Activated CD4-positive, alpha-beta T cell treated with anti-CD3 and anti-CD28 coated beads for 24 hours (primary cell): ENCODE measurements at places on chromosomes 2 and 18.

DNA sequence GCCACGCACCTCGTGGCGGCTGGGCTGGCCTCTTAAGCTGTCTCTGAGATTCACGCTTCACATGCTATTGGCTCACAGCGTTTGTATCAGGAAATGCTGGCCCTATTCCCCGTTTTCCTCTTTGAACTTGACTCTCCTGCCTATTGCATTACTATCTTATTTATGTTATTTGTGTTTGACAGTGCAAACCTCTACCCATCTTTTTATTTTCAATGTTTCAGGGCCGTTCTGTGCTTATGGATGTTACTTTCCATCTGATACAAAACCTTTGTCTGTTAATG, 149.9 kb upstream of the TWIST2 start:
- DNase-seq: no peak

GRCh38 chr2:14348247-14348646, 284.3 kb upstream of the LRATD1 start:
- DNase-seq: no peak

- DNase-seq: no peak
These were observed 21.2 kb downstream of the RTP5 start for GRCh38 chr2:241890524-241891235.

DNA sequence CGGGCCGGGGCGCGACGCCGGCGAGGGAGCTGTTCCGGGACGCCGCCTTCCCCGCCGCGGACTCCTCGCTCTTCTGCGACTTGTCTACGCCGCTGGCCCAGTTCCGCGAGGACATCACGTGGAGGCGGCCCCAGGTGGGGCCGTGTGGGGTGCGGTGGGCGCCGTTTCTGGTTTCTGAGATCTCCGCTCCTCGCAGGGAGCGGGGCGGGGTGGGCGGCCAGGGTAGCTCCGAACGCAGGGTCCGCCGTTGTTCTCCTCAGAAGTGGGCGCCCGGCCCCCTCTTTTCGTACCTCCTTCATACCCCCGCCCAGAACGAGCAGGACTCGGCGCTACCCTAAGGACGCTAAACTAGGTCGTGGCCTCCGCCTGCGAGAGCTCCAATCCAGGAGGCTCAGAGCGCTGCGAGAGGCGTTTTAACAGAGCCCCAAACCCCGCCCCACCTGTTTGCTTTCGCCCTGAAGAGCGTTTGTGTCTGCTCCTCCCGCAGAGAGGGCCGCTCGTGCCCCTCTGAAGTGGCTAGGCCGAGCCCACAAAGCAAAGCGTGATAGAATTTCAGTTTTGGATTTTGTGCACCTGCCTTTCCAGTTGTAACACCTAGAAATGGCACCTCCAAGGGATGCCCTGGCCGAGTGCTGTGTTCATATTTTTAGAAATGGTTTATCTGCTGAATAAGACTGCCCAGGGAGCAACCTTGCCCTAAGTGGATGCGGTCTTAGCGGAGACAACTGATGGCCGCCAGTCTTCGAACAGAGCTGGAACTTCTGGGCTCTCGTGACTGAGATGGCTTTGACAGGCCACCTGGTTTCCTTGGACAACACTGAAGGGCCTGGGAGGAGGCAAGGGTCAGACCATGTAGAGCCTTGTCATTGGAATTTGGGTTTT, 626 bp downstream of the CAPN10 start:
- DNase-seq: no peak

- DNase-seq: no peak
These were observed 109.6 kb downstream of the MEP1B start for GRCh38 chr18:32299484-32299883.

DNA sequence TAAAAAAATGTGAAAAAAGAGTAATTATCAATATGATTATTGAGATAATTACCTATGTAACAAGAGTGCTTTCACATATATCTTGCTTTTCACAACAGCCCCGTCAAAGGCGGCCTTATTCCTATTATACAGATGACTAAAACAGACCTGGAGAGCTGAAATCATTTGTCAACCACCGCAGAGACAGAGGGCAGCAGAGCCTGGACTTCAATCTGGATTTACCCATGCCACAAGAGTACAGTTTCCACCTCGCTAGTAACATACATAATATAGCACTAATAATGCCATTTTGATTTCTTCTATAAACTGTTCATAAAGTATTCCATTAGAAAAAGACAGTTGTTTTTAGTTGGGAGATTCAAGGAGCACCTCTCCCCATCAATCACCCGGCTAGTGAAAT, 121.8 kb downstream of the EPB41L3 start:
- DNase-seq: no peak

- DNase-seq: no peak
These were observed 68.8 kb downstream of the RAPGEF4 start for GRCh38 chr2:172804423-172804822.

DNA sequence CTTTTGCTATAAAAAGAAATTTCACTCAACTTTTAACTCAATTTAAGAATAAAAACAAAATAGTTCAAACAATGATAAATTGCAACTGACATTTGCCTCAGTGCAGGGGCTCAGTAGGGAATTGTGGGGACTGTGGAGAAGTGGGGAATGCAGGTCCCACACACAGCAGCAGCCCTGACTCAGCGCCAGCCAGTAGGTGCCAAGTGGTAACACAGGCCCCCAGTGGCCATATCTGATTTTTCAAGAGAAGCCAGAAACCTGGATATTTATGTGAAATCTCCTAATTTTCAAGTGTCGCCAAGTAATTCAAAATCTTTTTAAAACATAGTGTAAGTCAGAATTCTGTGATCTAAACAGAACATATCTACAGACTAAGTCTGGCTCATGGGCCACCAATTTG, 186.3 kb downstream of the EN1 start:
- no peak for DNase-seq

- no peak for DNase-seq
These were observed 50.5 kb downstream of the USP37 start for GRCh38 chr2:218517434-218518206.

GRCh38 chr18:55354795-55355194, 233.2 kb downstream of the TCF4 start:
- no peak for DNase-seq

- DNase-seq: no peak
These were observed 479.7 kb downstream of the PARD3B start for GRCh38 chr2:205024822-205025518.

GRCh38 chr2:15893689-15894480, 46.5 kb upstream of the MYCN start:
- DNase-seq: no peak

DNA sequence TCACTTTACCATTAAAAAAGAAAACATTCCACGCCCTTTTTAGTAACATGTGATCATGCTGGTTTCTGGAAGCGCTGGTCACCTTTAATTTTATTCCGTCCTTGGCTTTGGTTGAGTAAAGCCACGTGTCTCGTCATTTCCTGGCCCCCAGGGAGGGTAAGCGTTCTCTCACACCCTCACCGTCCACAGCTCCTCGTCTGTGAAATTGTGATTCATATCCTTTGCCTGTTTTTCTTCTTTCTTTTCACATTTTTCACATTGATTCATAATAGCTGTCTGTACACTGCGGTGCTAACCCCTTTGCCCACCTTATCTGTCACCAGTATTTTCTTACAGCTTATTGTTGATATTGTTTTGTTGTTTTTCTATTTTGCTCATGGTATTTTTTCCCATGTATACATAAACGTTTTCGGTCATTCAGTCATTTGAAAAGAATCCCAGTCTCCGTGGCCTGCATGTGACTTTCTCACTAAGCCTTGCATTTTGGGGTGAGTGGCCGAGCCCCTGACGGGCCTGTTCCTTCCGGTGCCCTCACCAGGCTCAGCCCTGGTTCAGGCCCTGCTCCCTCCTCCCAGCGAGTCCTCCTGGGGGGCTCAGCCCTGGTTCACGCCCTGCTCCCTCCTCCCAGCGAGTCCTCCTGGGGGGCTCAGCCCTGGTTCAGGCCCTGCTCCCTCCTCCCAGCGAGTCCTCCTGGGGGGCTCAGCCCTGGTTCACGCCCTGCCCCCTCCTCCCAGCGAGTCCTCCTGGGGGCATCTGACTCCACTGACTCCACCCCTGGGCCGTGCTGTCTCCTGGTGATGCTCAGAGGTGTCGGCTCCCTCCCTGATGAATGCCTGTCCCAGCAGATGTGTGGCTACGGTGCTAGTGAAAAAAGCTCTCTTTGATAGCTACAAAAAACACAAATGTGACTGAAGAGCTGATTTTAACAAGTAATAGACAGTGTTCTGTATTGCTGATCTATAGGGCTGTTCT, 249.7 kb upstream of the PXDN start:
- DNase-seq: no peak

DNA sequence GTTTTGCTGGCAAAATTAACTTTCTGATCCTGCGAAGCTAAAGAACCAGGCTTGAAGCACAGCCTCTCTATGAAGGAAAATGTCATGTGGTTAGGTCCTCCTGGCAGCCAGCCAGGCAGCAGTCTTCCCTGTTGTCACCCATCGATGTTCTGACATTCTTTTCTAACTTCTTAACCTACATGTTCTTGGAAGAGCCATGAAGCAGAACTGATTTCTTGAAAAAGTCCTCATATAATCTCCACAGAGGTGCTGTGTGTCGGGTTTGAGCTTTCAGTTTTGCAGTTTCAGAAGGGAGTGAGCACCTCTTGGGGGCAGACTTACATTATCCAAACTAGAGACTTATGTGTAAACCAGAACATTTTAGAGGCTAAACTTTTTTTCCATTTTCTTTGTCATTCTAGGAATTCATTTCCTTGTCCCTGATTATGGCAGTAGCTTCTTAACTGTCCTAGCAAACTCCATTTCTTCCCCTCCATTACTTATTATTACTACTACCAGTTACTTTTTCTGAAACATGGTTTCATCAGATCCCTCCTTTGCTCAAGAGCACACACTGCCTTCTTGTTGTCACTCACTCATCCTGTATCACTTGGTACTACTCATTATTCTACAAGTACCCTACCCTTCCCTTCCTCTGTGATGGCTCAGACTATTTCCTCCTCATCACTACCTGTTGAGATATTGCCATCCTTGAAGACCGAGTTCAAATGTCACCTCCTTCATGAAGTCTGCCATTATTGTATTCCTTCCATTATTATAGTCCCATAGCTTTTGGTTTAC, 31.1 kb downstream of the DOK1 start:
- DNase-seq: no peak

DNA sequence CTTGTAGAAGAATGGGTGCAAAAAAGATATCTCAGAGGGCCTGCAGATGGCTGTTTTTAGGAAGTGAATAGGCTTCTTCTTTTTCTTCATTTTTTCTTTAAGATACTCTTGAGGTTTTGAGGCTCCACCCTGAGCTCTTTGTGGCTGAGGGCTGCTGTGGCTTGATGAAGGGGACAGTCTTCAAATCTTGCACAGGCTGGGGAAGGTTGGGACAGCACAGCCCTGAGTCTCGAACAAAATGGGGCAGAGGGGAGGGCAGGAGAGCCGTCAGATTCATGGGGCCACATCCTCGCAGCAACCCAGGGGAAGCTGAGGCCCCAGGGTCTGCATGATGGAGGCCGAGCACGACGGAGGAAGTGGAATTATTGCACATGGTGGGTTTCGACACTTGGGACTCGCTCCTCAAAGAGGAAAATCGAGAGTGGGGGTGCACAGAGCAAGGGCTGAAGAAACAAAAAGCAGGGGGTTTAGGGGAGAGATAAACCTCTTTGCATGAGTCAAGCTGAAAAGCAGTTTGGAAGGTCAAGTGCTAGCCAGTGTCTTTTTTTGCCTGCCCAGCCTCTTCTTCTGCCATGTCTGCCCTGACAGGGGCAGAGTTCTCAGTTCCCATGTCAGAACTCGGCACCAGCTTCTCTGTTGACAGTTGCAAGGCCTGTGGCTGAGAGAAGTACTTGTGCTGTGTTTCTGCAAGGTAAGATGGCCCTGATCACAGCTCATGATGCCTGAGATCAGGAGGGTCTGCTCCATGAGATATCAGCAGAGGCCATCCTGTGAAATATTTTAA, 19.5 kb downstream of the INPP4A start:
- DNase-seq: no peak

DNA sequence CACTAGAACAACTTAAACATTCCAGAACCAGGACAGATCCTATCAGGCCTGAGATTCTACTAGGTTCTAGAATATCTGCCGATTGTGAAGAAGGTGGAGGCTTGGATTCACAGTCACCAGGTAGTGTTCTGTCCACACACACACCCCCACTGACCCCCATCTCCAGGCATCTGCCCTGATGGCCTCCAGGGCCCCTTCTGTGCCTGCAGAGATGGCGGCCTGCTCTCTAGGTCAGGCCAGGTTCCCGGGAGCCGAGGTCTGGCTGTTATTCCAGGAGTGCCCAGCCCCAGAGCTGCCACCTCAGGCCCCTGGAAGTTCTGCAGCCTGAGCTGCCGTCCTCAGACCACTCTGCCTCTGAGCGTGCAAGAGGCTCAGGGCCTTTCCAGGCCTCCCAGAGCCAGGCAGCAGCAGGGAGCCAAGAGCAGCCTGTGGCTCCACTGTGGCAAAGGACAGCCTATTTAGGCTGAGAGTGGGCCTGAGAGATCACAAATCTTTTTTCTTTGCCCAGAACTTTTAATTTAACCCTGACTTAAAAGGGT, 96.2 kb upstream of the ASAP2 start:
- DNase-seq: no peak

GRCh38 chr2:134391751-134392160, 137.9 kb downstream of the MGAT5 start:
- no peak for DNase-seq

DNA sequence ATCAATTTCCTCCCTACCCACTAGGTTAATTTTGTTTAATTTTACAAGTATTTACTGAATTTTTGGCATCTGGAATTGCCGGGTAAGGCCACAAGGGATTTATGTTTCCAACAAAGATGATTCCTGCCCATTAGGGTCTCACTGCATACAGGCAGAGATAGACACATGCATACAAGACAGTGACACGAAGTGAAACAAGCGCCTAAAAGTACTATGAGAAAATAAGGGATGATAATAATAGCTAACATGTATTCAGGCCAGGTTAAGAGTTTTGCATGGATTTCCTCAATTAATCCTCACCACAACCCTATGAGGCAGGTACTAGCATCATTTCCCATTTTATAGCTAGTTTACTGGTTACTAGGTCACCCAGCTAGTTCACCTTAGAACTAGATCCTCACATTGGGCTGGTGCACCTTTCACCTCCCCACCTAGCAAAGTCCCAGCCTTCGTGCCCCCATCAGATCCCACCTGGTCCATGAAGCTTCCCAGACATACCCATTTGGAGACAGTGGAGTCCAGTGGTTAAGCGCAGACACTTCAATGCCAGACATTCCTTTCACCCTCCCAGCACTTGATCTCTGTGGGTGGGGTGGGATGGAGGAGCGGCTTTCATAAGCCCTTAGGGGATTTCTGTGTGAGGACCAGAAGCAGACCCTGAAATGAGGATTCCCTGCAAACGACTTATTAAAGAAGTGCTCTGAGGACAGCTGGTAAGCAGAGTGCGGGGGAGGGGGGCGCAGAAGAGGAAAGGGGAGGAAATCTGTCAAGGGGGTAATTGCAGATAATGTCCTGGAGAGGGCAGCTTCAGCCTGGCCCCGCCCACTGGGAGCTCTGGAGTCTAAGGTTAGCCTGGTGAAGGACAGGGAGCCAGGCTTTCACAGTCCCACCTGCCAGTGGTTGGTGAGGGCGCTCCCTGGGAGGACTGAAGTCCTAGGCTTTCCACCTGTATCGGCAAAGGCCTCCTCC, 5.8 kb upstream of the DGUOK start:
- DNase-seq: no peak
